ENCODE measurements at places on chromosomes 7 and 10.

DNA sequence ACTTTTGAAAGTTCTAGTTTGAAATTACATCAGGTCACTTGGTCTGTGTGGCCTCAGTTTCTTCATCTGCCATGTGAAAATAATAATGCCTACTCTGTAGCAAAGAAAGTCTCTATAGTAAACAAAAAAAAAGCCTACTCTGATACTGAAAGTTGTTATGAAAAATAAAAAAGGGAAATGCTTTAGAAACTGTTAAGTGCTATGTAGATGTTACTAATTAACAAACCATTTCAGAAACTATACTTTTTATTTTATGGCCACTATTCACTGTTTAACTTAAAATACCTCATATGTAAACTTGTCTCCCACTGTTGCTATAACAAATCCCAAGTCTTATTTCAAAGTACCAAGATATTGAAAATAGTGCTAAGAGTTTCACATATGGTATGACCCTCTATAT, 50.6 kb downstream of the CFTR start:
- no peak for DNase-seq

DNA sequence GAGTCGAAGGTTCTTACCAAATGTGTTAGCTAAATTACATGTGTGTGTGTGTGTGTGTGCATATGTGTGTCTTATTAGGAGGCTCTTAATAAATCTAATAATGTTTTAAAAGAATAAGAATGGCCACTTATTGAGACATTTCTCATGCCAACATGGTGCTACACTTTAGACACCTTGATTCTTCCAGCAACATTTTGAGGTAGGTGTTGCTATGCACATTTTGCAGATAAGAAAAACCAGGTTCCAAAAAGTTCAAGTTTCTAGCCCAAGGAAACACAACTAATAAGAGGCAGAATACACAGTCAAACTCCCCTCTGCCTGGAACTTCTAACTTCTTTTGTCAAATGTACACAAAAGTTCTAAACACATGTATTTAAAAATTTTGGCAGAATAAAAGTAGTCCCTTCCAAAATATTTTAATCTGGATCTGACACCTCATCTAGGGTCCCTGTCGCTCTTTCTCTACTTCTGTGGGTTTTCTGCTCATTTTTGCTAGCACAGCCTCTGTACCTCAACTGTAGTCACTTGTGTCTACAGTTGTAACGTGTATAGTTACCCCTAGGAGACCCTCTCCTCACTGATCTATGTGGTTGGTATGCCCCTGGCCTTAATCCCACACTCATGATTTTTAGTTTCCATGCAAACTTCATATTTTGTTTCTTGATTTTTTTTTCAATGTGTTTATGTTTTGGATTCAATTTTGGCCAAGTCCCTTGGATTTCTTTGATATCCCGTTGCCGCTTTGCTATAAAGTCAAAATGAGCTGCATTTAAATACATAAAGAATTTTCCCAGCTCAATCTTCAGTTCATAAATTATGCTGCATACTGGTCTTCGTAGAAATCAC, 4.3 kb downstream of the ANKRD1 start:
- no peak for DNase-seq

DNA sequence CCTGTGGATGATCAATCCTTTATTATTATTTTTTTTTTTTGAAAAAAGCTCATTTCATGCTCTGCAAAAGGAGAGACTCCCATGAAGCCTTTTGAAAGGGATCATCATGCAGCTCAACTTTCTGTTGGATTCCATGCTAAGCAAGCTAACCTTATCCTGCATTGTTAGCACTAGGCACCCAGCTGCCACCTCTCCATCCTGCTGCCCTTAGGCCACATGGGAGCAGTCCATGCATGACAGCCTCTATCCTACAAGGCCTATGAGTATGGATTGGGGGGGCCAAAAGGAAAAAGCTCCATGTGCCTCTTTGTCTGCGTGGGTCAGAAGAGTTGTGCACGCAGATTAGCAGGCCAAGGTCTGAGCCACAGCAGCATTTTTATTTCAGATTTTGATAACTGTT, 19.2 kb downstream of the SMNDC1 start:
- DNase-seq = no peak

GRCh38 chr10:45439873-45440272, 65.9 kb downstream of the ALOX5 start:
- no peak for DNase-seq

GRCh38 chr10:120819366-120819765, 31.8 kb upstream of the WDR11 start:
- DNase-seq = no peak

- no peak for DNase-seq
Observed at GRCh38 chr10:118262538-118262937, 79.6 kb downstream of the FAM204A start.

- no peak for DNase-seq
Observed at GRCh38 chr10:21205328-21205727, 308.2 kb upstream of the NEBL start.
